ENCODE measurements at places on chromosomes 4 and X.

DNA sequence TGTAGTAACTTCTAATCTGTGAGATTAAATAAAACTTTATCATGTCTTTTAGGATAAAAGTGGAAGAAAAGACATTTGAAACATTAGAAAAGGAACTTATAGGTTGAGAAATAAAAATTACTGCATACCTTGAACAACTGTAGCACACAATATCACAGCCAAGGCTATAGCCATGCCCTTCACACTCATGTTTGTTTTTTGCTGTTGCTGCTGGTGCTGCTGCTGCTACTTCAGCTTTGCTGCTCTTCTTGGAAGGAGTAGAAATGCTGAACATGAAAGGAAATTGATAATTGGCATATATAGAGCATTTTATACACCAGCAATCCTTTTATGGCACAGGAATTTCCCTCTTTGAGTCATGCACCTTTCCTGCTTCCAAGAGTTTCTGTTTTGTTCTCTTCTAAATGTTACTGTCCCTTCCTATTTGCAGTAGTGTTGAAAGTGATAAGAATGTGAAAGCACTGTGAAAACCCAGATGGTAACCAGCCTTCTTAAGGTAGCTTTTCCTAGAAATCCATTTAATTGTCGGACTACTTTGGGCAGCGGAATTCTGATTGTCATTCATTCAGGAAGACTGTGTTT, at the start of gene CXCL11:
CXCL11 (minus strand) TSS at position 272 of the 582 bp plus-strand sequence; CDS start at position 189, 83 bp downstream.
- no peak for DNase-seq

DNA sequence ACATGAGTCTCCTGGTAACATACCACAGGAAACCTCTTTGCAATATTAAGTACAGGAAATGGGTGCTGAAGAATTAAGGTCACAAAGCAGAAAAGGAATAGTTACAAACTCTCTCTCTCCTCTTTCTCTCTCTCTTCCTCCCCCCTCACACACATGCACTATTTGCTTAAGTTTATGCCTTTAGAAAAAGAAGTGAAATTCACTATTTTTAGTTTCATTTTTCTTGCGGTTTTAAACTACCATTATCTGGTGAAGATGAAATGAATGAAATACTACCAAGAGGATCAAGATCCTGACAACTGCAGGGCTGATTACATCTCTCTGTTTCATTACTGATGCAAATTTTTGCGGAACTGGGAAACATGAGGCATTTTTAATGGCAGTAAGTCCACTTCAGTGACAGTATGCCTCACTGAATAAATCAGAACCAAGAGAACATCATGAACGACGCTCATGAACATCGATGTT, 64.3 kb upstream of the FTHL17 start:
- DNase-seq: no peak

DNA sequence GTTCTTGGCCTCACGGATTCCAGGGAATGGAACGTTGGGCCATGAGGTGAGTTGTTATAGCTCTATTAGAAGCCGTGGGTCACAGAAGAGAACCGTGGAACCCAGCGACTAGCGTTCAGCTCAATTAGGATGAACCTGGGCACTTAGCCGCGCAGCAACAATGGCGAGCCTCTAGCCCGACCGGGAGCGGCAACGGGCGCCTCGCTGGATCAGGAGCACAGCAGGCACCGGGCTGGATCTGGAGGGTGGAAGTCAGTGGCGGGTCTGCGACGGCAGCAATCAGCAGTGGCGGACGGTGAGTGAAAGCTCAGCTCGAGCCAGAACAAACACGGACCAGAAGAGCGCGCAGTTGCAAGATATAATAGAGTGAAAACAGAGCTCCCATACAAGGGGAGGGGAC, 34.2 kb downstream of the AGA start:
- no peak for DNase-seq

DNA sequence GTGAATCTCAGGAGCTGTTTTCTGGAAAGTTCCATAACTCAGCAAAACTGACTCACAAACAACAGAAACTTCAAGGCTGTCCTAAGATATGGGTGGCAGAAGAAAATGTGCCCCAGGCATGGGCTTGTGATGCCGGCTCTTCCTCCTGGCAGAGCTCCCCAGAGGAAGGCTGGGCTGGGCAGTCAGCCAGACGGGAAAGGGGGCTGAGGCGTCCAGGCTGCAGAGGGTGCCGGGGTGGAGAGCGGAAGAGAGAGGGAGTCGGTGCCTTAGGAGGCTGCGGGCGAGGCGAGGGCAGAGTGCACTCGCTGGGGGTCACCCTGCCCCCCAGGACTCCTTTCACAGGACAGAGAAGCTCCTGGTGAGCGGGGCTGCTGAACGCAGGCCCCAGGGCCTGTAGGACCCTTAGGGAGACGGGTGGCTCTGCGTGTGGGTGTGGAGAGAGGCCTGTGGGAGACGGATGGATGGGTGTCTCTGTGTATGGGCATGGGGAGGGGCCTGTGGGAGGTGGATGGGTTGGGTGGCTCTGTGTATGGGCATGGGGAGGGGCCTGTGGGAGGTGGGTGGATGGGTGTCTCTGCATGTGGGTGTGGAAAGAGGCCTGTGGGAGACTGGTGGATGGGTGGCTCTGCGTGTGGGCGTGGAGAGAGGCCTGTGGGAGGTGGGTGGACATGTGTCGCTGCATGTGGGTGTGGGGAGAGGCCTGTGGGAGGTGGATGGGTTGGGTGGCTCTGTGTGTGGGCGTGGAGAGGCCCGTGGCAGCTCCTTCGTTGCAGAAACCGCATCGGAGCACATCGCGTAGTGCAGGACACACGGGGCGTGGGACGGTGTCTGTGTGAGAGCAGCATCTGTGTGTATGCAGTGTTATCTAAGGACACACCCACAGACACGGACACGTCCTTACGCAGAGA, 15.9 kb downstream of the PCGF3 start:
- no peak for DNase-seq

DNA sequence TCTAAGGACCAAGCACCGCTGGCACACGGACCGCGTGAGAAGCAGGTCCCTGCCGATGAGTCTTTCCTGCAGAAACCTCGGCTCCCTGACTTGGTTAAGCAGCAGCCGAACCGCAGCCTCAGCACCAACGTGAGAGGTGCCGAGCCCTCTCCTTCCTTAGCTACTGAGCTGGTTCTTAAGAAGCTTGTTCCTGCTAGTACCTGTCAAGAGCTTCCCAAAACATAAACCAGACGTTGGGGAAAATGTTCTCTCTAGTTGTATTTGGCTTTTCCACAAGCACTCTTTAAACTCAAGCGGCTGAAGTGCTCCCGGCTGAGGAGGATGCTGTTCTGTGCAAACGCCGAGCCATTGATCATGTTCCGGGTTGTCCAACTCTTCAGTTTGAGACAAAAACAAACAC, 29.3 kb upstream of the TLR3 start:
- no peak for DNase-seq

DNA sequence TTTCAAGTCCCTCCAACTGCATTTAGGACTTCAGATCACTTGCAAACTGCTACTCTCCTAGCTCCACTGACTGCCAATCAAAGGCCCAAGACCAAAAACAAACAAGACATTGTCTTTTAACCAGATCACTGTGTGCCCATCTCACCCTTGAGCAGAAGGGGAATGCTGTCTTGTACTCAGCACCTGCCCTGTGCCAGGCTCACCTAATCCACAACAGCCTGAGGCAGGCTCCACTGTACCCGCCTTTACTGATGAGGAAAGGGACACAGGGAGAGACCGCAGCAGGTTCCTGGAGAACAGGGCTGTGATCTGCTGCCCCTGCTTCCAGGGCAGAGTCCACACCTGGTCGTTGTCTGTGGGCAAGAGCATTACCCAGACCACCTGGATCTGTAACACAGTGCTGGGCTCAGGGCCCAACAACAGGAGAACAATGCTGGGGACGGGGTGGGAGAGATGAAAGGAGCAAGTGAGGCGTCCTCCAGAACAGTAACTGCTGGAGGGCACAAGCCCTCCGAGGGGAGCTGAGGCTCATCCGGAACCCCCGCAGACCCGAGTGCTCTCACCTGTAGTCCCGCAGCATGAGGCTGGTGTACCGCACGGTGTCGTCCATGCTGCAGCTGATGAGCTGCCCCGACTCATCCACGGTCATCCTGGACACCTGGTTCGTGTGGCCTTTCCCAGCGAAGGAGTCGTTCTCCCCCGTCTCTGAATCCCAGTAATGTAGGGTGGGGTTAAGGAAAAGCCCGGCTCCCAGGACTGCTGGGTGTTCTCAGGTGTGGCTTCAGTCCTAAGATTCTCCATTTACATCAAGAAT, 33.9 kb downstream of the WDR1 start:
- DNase-seq: peak; percentile 8

GRCh38 chrX:65241059-65241721, 264.9 kb upstream of the ZC4H2 start:
- no peak for DNase-seq

Data from omental fat pad (tissue), 4 donors.